Spleen (tissue), 13 donors: ENCODE measurements at places on chromosomes 5 and 9. TPM values are rescaled to one million over a fixed set of nuclear protein-coding genes. Genes with fewer than 3 reads are reported as not detected.

GRCh38 chr5:58351190-58351589 lies 108.7 kb downstream of the PLK2 start:
- no peaks in the 10 kb centered on the region for H3K27me3 ChIP-seq
- H3K4me3 ChIP-seq, result no peak overlapping the region
- no peak for DNase-seq
- no peaks in the 10 kb centered on the region for H3K36me3 ChIP-seq
- no peaks in the 10 kb centered on the region for H3K4me1 ChIP-seq

- DNase-seq, result no peak
- no peaks in the 10 kb centered on the region for H3K4me1 ChIP-seq
- no peak overlapping the region for H3K4me3 ChIP-seq
- H3K27ac ChIP-seq, result no peak overlapping the region
Observed at GRCh38 chr5:68643064-68643463, 427.5 kb downstream of the PIK3R1 start.

- H3K4me1 ChIP-seq, result no peaks in the 10 kb centered on the region
- no peak for DNase-seq
- H3K27ac ChIP-seq, result no peak overlapping the region
- no peak overlapping the region for H3K4me3 ChIP-seq
Observed at GRCh38 chr9:77495834-77496671, 152.1 kb downstream of the GNA14 start.

DNA sequence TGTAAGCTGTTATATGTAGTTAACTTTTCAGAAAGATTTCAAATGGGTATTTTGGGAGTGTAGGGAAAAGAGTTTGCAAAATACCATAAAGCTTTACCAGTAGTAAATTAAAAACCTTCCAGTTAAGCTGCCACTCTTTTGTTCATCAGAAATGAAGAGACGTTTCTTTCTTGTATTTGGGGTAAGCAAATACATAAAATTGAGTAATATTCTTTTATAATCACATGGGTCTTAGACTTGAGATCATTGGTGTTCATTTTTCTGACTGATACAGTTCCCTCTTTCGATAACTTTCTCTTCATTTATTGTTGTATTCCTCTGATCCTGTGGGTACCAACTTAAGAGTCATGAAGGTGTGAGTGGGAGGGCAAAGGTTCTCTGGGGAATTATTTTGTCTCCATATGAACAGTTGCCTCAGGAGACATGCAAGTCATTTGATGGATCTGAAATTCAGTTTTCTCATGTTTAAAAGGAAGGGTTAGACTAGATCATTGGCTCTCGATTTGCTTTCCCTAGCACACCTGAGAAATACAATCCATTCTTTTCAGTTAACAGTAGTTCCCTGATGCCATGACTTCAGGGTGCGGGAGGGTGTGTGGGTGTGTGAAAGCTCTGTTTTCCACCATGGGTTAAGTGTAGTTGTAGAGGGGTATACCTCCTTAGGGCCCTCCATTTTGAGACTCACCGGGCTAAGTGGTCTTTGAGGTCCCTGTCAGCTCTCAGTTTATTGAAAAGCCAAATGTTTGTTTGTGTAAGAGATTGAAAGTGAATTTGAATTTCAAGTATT lies 47.7 kb downstream of the CNTRL start:
- H3K36me3 ChIP-seq, result peaks cover 4% of the 10 kb centered on the region
- H3K27me3 ChIP-seq, result no peaks in the 10 kb centered on the region
- peaks cover 9% of the 10 kb centered on the region for H3K4me1 ChIP-seq
- peak overlapping the region; percentile 82 for H3K27ac ChIP-seq
- no peak for DNase-seq

Gene GFI1B
- total RNA-seq, result 1.8 TPM
